Heart right ventricle (tissue), 16 donors: ENCODE measurements at places on chromosomes 3 and 15. TPM values are rescaled to one million over a fixed set of nuclear protein-coding genes. Genes with fewer than 3 reads are reported as not detected.

Gene KNL1
- 0.61 TPM for total RNA-seq

- DNase-seq: no peak
Observed at GRCh38 chr3:193791041-193792032, 198.3 kb downstream of the OPA1 start.

GRCh38 chr15:45871121-45871855, 236.5 kb downstream of the SQOR start:
- DNase-seq: no peak

GRCh38 chr3:109910772-109911171, 573.4 kb upstream of the DPPA4 start:
- DNase-seq: no peak

DNA sequence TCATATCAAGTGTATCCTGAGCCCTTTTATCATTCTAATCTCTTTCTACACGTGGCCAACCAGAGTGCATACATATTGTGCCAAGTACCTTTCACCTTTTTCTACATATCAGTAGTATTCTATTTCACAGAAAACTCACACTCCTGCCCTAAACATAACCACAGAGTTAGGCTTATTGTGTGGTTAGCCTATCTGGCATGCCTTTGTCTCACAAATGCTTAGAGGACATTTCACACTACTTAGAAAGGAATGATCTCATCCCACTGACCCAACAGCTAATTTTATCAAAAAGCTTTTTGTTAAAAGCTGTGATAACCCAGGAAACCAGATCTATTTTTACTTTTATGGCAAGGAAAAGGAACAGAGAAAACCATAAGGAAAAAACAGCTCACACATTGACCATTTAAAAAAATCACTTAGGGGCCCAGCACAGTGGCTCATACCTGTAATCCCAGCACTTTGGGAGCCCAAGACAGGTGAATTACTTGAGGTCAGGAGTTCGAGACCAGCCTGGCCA, 17.8 kb upstream of the MAP4 start:
- DNase-seq: no peak

GRCh38 chr3:182596676-182597410, 196.5 kb upstream of the ATP11B start:
- no peak for DNase-seq

Gene CCK
- not detected for total RNA-seq

Gene TM2D3
- total RNA-seq: 55.9 TPM

GRCh38 chr3:125436921-125437320, 61.8 kb upstream of the ZNF148 start:
- DNase-seq: no peak

GRCh38 chr3:17573396-17573795, 169.0 kb downstream of the TBC1D5 start:
- no peak for DNase-seq

Gene CEP19
- total RNA-seq: 0.87 TPM

DNA sequence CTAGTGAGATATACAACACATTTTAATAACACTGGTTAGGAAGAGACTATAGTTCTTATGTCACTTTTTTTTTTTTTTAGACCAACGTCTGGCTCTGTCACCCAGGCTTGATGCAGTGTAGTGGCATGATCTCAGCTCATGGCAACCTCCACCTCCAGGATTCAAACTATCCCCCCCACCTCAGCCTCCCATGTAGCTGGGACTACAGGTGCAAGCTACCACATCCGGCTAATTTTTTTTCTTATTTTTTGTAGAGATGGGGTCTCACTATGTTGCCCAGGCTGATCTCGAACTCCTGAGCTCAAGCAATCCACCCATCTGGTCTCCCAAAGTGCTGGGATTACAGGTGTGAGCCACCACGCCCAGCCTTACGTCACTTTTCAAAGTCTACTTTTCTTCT, 100.8 kb downstream of the FOXP1 start:
- no peak for DNase-seq

GRCh38 chr3:133853063-133853924, 42.4 kb downstream of the RAB6B start:
- no peak for DNase-seq

- no peak for DNase-seq
Observed at GRCh38 chr3:37145611-37146010, 28.8 kb downstream of the LRRFIP2 start.

Gene NOX5
- not detected for total RNA-seq

- no peak for DNase-seq
Observed at GRCh38 chr3:81728766-81729544, 32.5 kb downstream of the GBE1 start.

Gene GOLGA6L10
- total RNA-seq: 2.6 TPM

Gene CAND2
- 56.2 TPM for total RNA-seq

GRCh38 chr3:195162033-195162669, 108.8 kb downstream of the XXYLT1 start:
- no peak for DNase-seq

Gene RTP1
- total RNA-seq: not detected
